Stimulated activated CD4-positive, alpha-beta T cell treated with anti-CD3 and anti-CD28 coated beads, Interleukin-2, amount 100 ng/mL, for 24 hours (primary cell): ENCODE measurements at places on chromosomes 7 and 10.
A peak's percentile ranks its signal among the peaks of the same experiment; 100 is the strongest.

GRCh38 chr10:120098232-120098930, 205.9 kb downstream of the SEC23IP start:
- DNase-seq, result no peak

GRCh38 chr10:89310056-89310893, 8.4 kb downstream of the IFIT2 start:
- no peak for DNase-seq

DNA sequence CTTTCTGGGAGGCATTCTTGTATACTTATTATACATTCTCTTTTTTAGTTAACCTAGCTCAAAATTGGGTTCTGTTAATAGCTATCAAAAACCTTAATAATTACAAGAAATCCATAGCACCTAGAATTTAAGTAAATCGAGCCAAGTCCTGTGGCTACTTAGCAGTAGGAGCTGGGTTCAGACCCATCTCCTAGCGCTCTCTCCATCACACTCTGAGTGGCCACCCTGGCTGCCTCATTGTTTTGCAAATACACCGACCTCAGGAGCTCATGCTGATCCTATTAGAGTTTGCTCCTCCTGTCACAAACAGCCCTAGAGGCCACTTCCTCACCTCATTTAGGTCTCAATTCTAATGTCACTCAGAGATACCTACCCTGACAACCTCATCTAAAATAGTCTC, 46.2 kb upstream of the OSBPL3 start:
- no peak for DNase-seq

DNA sequence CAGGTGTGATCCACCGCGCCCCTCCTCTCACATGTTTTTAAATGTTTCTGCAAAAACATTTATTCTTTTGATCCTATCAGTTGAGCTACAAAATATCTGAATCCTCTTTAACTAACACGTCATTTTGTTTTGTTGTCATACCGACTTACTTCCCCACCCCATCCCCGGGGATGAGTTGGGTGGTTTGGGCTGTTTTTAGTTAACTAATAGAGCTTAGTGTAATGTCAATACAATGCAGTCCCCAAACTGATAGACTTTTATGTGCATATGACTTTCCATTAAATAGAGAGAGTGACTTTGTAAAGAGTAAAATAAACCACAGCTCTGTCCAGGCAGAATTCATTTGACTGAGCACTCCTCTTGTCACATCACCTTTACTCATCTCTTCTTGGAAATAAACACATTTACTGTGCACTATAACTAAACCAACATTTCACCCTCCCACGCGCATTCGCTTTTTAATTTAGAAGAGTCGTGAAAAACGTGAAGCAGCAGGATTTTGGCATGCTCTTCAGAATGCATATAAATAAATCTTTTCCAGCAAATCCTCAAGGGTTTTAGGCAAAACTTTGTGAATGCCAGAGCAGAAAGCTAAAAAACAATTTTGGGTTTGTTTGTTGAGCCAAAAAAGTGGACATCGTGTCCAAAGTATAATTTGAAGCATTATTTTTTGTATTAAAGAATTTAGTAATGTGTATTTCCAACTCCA, 187.4 kb upstream of the MGMT start:
- no peak for DNase-seq

GRCh38 chr7:111568419-111568818, 6.1 kb upstream of the IMMP2L start:
- no peak for DNase-seq

- no peak for DNase-seq
These were observed 1221.5 kb upstream of the SORCS1 start for GRCh38 chr10:108385963-108386362.

DNA sequence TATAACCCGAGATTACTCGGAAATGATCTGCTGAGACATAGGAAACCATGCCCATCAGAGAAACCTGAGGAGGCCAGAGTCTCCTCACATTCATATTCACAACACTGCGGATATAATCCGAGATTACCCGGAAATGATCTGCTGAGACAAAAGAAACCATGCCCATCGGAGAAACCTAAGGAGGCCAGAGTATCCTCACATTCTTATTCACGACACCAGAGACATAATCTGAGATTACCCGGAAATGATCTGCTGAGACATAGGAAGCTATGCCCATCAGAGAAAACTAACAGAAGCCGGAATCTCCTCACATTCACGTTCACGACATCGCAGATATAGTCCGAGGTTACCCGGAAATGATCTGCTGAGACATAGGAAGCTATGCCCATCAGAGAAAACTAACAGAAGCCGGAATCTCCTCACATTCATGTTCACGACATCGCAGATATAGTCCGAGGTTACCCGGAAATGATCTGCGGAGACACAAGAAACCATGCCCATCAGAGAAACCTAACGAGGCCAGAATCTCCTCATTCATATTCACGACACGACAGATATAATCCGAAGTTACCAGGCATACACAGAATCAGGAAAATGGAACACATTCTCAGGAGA, 422.3 kb upstream of the AKR1E2 start:
- no peak for DNase-seq

DNA sequence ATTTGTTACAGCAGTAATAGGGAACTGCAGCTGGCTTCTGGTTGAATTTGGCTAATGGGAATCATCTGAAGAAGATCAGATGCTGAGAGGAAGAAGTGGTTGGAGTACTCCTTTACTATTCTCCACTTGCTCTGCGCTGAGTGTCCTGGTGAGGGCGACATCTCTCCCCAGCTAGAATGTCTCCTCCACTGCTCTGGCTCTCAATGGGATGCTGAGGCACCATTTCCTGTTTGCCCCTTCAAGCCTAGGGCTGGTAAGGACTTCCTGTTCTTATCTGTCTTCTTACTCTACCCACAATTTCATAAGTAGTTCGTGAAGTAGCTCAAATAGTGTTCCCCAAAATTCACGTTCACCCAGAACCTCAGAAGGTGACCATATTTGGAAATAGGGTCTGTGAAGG, 43.2 kb upstream of the TES start:
- no peak for DNase-seq

DNA sequence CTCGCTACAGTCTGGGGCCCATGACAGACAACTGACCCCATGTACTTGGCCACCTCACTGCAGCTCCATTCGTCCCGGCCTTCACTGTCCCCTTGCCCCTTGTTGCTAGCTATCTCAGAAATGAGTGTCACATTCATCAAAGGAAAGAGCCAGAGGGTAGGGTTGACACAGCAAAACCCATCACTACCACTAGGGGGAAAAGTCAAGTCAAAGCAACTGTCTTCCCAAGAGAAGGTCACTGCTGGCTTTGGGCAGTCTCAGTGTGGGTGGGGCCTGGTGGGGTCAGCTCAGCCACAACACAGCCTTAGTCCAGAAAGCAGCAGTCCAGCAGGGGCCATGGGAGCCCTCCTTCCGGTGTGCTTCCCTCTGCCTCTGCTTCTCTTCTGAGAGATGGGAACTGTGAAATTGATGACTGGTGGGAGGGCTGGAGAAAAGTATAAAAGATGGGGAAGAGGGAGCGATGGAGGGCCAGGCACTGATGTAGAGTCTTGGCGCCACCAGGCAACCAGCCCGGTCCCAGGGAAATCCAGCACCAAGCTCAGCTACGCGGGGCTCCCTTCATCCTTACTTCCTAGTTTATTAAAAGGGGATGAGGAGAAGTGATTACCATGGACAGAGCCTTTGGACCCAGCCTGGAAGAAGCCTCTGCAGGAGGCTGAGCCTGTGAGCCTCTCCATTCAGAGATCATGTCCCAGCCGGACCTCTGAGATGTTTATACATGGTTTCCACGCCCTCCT, 58.0 kb downstream of the PLXNA4 start:
- DNase-seq, result no peak

- no peak for DNase-seq
These were observed 19.0 kb downstream of the LDB1 start for GRCh38 chr10:102101152-102101551.

DNA sequence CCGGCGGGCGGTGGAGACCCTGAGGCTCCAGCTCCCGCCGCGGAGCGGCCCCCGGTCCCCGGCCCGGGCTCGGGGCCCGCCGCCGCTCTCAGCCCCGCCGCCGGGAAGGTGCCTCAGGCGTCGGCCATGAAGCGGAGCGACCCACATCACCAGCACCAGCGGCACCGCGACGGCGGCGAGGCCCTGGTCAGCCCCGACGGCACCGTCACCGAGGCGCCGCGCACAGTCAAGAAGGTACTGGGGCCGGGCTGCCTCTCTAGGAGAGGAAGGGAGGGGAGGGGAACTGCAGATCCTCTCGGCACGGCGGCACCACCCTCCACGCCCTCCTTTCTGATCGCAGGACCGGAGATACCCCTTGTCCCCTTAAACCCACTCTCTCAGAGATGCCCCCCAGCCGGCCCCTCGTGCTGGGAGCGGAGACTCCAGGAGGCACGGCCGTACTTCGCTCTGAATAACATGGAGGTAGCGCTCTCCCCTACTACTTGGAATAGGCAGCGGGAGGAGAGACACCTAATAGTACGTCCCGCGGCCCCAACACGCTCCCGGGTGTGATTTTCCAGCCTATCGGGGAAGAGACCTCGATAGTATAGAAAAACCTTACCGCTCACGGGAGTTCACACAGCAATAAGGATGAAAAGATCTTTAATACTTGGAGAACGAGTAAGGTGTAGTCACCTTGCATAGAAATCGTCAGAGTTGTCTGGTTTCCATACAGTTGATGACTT, 538 bp downstream of the AHCYL2 start:
- peak; percentile 62 for DNase-seq

DNA sequence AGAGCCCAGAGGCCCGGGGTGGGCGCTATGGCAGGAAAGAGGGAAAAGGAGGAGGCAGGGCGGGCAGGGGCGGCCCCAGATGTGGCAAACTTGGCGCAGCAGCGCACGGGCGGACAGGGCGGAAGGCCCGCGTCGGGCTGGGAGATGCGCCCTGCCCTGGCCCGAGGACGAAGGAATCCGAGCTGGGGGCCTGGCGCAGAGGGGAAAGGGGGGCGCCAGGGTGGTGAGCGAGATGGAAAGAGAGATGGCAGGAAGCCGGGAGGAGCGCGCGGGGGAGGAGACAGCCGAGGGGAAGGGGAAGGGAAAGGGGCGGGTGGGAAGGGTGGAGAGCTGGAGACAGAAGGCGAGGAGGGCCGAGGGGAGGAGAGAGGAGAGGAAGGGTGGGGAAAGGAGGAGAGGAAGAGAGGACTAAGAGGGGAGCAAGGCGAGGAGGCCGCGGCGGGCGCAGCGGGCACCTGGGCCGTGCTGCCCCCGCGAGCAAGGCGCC, at the start of gene MARVELD1:
MARVELD1 (plus strand) TSS at position 392 of the 487 bp plus-strand sequence. CDS start 147 bp downstream, outside the sequence.
- DNase-seq, result peak; percentile 35

DNA sequence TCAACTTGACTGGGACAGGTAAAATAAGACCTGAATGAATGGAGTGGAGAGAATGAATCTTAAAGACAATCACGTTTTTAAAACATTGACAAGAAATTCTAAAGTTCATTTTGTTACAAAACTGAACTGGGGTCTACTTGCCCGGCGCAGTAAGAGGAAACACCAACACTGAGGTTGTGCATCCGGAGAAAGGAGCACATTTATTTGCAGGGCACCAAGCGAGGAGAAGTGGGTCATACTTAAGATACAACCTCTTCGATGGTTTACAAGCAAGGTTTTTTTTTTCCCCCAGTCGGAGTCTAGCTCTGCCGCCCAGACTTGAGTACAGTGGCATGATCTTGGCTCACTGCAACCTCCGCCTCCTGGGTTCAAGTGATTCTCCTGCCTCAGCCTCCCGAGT, 3.4 kb upstream of the REPIN1 start:
- no peak for DNase-seq

DNA sequence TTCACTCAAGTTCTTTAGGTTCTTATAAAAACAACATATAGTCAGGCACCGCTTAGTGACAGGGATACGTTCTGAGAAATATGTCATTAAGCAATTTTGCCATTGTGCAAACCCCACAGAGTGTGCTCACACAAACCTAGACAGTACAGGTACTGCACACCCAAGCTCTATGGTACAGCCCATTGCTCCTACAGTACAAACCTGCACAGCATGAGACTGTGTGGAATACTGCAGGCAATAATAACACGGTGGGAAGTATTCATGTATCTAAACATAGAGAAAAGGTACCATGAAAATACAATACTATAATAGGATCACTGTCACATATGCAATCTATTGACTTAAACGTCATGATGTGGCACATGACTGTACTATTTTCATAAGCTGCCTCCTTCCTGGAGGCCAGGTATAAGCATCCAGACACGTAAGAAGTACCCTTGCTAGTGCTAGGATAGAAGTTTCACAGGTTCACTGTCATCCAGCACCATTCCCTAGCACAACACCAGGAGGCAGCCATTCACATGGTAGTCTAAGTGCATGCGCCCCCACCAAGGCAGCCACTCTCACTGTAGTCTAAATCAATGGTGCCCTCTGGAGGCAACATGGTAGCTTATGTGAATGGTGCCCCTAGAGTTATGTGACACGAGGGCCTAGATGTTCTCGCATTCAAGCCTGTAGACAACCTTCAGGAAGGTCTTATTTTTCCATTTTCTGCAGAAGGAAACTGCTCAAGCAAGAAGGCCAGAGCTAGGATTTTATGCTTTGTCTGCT, 98.5 kb downstream of the ARHGAP22 start:
- no peak for DNase-seq

DNA sequence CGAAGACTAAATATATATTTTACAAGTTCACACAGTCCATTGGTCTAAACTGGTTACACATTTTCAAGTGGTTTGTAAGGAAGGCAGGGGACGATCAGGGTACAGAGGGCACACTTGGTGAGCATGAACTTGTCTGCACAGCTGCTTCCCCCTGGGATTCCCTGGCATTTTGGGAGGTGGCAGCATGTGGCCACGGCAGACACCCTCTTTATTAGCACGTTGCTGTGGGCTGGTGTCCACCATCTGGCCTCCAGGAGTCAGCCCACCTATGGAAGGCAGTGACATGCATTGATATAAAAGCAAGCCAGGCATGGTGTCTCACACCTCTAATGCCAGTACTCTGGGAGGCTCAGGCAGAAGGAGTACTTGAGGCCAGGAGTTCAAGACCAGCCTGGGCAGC, 350.2 kb downstream of the TYW1 start:
- DNase-seq, result no peak

DNA sequence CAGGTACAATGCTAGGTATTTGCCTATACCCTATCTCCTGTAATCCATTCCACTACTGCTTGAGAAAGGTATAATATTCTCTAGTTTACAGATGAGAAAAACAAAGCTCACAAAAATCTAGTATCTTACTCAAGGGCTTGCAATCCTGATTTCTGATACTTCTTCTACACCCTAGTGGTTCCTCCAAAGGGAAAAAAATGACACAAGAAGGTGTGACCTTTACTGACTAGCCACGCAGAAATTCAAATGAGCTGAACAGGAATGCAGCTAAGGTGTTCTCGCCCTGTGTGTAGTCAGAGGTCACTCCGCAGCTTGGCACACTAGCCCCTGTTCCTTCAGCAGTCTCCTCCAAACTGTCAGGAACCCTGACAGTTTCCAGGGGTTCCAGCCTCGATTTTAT, 59.5 kb upstream of the TM9SF3 start:
- no peak for DNase-seq

- peak; percentile 14 for DNase-seq
These were observed 25.9 kb downstream of the ADCY1 start for GRCh38 chr7:45599851-45600706.

- DNase-seq, result no peak
These were observed 925.1 kb downstream of the LRMDA start for GRCh38 chr10:76356557-76356956.

DNA sequence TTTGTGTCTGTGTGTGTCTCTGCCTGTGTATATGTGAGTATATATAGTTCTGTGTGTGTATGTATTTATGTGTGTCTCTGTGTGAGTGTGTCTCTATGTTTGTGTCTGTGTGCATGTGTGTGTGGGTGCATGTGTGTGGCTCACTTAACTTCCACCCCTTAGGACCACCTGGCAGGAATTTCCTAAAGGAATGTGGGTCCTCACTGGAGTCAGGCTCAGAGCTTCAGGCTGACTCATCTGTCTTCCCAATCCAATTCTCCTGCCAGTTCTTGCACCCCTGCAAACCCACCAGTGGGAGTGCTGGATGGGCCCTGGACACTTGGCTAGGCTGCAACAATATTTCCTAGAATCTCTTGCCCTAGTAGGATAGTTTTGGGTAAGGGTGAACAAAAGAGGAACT, 70.2 kb upstream of the GRB10 start:
- no peak for DNase-seq
